Fibroblast of lung (primary cell): ENCODE measurements at places on chromosomes 13 and 19. TPM values are rescaled to one million over a fixed set of nuclear protein-coding genes. Genes with fewer than 3 reads are reported as not detected.

PEG3 gene
- total RNA-seq = 3.9 and 5.6 TPM in 2 replicates

KCTD15 gene
- total RNA-seq = 9.7 and 26.5 TPM in 2 replicates

TNFAIP8L1 gene
- 1.5 and 4.0 TPM in 2 replicates for total RNA-seq

TEX29 gene
- 0.51 and 1.7 TPM in 2 replicates for total RNA-seq

NCR1 gene
- not detected in 2 replicates for total RNA-seq

BRSK1 gene
- total RNA-seq = 3.9 and 5.1 TPM in 2 replicates

TEKTIP1 gene
- total RNA-seq = not detected in 2 replicates

OLFM2 gene
- 0.66 and 1.0 TPM in 2 replicates for total RNA-seq

OR7D2 gene
- total RNA-seq = under 0.01 and 0.17 TPM in 2 replicates

CCL25 gene
- not detected in 2 replicates for total RNA-seq

DIRAS1 gene
- total RNA-seq = 11.3 and 19.0 TPM in 2 replicates

MTUS2 gene
- total RNA-seq = not detected in 2 replicates

KLK2 gene
- not detected in 2 replicates for total RNA-seq

GRCh38 chr19:27906081-27906480 lies 1306.9 kb downstream of the UQCRFS1 start:
- DNase-seq = no peak

- no peak for DNase-seq
Measured at GRCh38 chr19:56360841-56361240, 32.5 kb downstream of the ZNF582 start.

GRCh38 chr13:60398907-60399589 lies 2.0 kb downstream of the TDRD3 start:
- peak; percentile 22 for DNase-seq

GRCh38 chr13:113948034-113948742 lies 25.7 kb downstream of the C13orf46 start:
- no peak for DNase-seq

- no peak for DNase-seq
Measured at GRCh38 chr13:52744842-52745375, 5.3 kb upstream of the CNMD start.

GRCh38 chr13:50917572-50917971 lies 8.0 kb downstream of the RNASEH2B start:
- DNase-seq = no peak

DNA sequence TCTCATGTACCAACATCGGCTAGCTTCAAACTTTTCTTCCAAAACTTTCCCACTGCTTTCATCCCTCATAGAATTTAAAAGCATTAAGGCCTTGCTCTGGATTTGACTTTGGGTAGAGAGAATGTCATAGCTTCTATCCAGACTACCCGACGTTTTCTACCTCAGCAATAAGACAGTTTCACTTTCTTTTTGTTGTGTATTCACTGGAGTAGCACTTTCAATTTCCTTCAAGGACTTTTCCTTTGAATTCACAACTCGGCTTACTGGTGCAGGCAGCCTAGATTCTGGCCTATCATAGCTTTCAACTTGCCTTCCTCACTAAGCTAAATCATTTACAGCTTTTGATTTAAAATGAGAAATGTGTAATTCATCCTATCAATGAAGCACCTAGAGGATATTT lies 420.4 kb upstream of the GPC6 start:
- peak; percentile 39 for DNase-seq

DNA sequence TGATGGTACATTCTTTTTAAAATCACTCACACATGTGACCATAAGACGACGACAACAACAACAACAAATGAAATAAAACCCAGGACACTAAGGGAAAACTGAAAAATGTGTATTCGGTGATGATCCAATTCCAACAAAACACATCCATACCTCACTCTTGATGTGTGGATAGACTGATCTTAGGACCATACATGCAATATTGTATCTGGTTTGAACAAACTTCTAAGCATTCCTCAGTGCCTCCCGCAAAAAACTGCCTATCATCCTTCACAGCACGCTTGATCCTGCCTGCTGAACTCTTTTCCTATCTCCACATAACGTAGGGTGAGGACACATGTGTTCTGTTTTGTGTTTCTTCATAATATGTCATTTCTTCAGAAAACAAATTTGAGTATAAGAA lies 415.2 kb downstream of the KCTD12 start:
- DNase-seq = no peak

DNA sequence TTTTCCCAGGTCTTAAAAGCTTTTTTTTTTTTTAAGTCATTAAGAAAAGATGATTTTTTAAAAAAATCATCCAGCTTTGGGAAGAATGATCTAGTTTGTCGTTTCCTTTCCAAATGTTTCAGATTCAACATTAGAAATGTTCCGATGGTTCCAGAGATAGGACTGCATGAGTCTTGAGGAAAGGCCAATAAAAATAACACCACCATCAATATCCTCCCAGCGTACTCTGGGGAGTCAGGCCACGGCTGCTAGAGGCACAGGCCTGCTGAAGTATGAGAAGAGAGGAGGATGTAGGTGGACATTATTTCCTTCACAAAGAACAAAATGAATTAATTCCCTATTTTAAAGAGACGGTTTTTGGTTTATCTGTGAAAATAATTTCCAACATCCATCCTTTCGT lies 60.0 kb upstream of the SHISA2 start:
- DNase-seq = no peak

DNA sequence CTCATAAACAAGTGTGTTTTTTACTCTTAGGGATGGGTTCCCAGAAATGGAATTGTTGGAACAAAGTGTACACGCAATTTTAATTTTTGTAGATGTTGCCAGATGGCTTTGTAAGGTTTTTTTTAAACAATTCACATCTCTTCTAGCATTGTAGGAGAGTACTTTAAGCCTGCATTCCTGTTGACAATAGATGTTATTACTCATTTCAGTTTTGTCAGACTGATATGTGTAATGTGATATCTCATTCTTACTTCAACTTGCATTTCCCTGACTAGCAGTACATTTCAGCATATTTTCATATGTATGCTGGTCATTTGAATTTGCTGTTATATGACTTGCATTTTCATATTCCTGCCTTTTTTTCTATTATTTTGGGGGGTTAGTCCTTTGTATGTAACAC lies 186.6 kb upstream of the SLITRK6 start:
- DNase-seq = peak; percentile 48

GRCh38 chr13:75869981-75870380 lies 233.9 kb downstream of the LMO7 start:
- DNase-seq = no peak

- no peak for DNase-seq
Measured at GRCh38 chr19:18860725-18861124, 29.0 kb downstream of the UPF1 start.

DNA sequence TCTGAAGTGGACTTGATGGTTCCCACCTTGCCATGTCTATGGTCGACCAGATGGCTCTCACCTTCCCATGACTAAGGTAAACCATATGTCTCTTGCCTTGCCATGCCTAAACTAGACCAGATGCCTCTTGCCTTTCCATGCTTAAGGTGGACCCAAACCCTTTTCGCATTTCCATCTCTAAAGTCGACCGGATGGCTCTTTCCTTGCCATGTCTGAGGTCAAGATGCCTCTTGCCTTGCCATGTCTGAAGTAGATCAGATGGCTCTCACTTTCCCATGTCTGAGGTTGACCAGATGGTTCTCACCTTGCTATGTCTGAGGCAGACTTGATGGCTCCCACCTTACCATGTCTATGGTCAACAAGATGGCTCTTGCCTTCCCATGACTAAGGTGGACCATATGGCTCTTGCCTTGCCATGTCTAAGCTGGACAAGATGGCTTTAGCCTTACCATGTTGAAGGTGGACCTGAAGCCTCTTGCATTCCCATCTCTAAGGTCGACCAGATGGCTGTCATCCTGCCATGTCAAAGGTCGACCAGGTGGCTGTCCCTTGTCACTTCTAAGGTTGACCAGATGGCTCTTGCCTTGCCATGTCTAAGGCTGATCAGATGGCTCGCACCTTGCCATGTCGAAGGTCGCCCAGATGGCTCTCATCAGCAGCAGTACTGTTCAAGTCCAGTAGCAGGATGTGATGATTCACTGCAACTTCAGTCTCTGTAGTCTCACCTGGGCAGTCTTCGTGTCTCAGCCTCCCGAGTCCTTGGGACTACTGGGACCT lies 1439.4 kb downstream of the UQCRFS1 start:
- DNase-seq = no peak

- no peak for DNase-seq
Measured at GRCh38 chr19:27865927-27866777, 1346.8 kb downstream of the UQCRFS1 start.

GRCh38 chr13:47277774-47278173 lies 380.9 kb upstream of the HTR2A start:
- peak; percentile 23 for DNase-seq

- no peak for DNase-seq
Measured at GRCh38 chr13:46320406-46320805, 66.6 kb downstream of the RUBCNL start.

GRCh38 chr13:64534302-64534701 lies 2695.8 kb downstream of the PCDH9 start:
- DNase-seq = no peak

- no peak for DNase-seq
Measured at GRCh38 chr13:53285896-53286430, 257.4 kb downstream of the OLFM4 start.

GRCh38 chr19:35310331-35310730 lies 18.4 kb downstream of the MAG start:
- DNase-seq = no peak

DNA sequence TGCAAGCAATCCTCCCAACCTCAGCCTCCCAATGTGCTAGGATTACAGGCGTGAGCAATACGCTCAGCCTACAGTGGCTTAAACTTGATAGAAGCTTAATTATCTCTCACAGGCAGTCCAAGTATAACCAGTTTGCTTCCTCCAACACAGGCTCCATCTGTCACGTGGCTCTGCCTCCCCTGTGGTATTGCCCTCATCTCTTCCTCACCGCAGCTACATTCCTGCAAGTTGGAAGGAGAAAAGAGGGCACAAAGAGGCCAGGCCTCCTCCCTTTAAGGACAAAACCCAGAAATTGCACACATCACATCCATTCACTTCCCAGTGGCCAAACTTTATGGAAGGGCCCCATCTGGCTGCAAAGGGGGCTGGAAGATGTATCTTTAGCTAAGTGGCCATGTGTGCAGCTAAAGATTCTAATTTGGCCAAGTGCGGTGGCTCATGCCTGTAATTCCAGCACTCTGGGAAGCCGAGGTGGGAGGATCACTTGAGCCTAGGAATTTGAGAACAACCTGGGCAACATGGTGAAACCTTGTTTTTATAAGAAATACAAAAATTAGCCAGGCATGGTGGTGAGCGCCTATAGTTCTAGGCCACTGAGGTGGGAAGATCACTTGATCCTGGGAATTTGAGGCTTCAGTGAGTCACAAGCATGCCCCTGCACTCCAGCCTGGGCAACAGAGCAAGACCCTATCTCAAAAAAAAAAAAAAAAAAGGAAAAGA lies 3.1 kb upstream of the SDHAF1 start:
- DNase-seq = no peak

DNA sequence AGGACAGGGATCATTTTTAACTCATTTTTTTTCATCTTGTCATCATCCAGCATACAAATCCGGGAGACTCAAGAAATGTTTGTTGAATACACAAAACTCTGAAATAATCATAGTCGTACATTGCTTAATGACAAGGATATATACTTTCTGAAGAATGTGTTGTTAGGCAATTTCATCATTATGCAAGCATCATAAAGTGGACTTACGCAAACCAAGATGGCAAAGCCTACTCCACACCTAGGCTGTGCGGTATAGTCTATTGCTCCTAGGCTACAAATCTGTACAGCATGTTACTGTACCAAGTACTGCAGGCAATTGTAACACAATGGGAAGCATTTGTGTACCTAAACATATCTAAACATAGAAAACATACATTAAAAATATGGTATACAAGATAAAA lies 264.1 kb downstream of the TSHZ3 start:
- DNase-seq = no peak

DNA sequence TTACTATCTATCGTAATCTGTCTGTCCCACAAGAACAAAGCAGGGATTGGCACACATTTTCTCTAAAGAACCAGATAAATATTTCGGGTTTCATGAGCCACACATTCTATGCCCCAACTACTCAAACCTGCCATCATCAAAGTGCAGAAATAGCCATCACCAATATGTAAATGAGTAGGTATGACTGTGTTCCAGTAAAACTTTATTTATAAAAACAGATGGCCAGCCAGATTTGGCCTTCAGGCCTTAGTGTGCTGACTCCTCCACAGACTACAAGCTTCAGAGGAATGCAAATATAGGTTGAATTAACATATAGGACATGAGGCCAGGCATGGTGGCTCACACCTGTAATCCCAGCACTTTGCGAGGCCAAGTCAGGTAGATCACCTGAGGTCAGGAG lies 8.9 kb upstream of the DNMT1 start:
- DNase-seq = no peak

GRCh38 chr13:73960474-73960873 lies 173.7 kb downstream of the KLF12 start:
- DNase-seq = no peak

- DNase-seq = no peak
Measured at GRCh38 chr19:39136225-39136940, 10.8 kb downstream of the PAK4 start.

- no peak for DNase-seq
Measured at GRCh38 chr13:38753878-38754277, 67.0 kb downstream of the FREM2 start.

- no peak for DNase-seq
Measured at GRCh38 chr13:40756042-40756441, 14.9 kb downstream of the MRPS31 start.

- peak; percentile 47 for DNase-seq
Measured at GRCh38 chr13:40251343-40252032, 415.0 kb downstream of the FOXO1 start.

- no peak for DNase-seq
Measured at GRCh38 chr13:29805994-29806979, 44.1 kb downstream of the UBL3 start.

DNA sequence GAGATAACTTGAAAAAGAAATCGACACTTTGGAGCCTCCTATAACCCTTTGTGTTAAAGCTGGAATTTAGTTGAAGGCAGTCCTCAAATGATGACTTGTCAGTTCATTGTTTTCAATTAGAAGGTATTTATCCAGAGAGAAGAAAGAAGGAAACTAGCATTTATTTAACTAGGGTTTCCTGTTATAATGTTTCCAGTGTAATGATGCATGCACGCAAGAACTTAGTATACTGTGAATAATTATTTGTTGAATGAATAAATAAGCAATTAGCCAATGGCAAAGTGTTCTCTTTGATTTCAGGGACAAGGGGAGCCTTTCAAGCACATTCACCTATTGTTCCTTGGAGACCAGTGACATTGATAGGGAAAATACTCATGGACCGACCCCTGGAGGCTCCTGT lies 307.4 kb downstream of the KLF5 start:
- DNase-seq = no peak

DNA sequence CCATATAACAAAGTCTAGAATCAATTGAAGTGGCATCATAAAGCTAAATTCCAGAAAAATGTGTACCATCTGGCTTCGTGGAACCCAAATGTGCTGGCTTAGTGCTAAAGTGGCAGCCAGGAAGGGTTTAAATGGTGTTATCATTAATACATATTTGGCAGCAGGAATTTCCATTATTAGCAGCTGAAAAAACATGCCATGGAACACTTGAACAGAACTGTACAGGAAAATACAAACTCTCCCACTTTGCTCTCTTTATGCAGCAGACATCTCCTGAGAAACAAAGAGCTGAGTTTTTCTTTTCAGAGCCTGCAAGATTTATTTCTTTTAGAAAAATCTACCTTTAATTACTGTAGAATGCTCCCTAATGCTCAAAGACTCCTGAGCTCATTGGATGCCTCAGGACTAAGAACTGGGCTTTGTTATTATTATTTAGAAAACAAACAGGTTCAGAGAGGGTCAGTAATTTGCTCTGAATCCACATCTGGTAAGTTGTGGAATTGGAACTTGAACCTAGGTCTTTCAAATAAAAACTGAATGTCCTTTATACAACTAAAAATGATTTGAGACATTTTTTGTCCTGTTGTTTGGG lies 179.0 kb downstream of the LACC1 start:
- peak; percentile 17 for DNase-seq
